Right cardiac atrium (tissue), 5 donors: ENCODE measurements at places on chromosomes 3 and 15. TPM values are rescaled to one million over a fixed set of nuclear protein-coding genes. Genes with fewer than 3 reads are reported as not detected.

C3orf38 gene
- polyA plus RNA-seq: 7.7 TPM

DNA sequence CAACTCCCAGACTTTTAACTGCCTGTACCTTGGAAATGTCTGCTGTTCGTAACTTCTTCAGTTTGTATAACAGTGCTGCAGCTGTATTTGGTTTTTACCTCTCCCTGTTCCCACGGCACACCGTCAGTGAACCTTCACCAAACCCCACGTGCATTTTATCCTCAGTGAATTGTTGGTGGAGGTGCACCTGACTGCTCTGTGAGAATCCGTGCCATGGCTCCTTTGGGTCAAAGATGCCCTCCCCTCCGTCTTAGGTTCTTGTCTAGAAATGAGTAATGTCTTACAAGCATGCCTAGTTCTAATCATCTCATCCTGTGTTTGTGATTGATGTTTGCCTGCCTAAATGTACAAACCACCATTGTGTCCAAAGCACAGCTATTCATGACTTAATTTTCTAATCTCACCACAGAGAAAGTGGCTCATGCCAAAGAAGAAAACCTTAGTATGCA is 28.2 kb downstream of the TPM1 start:
- no peak for DNase-seq

DNA sequence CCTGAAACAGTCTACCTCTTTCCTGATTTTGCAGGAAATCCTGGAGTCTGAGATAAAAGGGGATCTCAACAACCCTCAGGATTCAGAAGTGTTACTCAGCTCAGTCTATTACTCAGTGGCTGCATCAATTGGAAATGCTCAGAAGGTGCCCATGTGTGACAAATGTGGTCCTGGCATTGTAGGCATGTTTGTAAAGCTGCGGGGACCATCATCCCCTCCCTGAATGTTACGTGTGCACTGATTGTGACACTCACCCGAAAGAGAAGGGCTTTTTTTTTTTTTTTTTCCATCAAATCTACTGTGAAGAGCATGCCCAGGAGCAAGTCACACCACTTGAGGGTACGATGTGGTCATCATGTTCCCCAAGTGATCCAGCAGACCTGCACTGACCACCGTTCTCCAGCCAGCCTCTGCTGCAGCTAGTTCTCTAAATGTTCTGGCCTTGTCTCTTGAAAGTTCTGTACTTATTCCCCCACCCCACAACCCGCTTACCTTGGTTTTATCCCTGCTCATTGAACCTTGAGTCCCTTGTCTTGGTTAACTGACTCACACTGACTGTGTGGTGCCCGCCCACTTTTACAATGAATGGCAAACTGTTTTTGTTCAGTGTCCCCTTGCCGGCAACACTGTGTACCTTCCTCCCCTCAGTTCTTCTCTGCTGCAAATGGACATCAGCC is 19.8 kb downstream of the ST3GAL6 start:
- no peak for DNase-seq

GHSR gene
- not detected for polyA plus RNA-seq

CSTA gene
- 3.6 TPM for polyA plus RNA-seq

GRCh38 chr3:160748231-160748630 is 7.8 kb upstream of the PPM1L start:
- DNase-seq: peak; percentile 49

- DNase-seq: no peak
Measured at GRCh38 chr3:196163212-196163611, 48.0 kb downstream of the ZDHHC19 start.

FGD5 gene
- 8.6 TPM for polyA plus RNA-seq

CADPS gene
- 37.5 TPM for polyA plus RNA-seq

CDCP1 gene
- 0.09 TPM for polyA plus RNA-seq

DNA sequence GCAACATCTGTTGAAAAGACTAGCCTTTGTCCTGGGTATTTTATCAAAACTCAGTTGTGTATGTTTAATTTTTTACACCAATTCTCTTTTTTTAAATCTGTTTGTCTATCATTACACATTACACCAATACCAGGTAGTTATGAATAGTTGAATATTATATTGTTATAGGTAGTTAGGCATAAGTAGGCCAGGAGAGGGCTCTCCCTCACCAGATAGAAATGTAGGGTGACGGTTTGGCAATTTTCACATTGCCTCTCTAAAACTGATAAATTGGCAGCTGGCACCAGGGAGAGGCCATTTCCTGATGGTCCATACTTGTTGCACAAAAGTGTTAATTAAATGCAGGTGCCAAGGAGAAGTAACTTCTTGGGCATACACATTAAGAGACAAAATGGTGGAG is 483.1 kb upstream of the EPHA6 start:
- no peak for DNase-seq

- no peak for DNase-seq
Measured at GRCh38 chr15:85504749-85505676, 124.6 kb downstream of the AKAP13 start.

DNA sequence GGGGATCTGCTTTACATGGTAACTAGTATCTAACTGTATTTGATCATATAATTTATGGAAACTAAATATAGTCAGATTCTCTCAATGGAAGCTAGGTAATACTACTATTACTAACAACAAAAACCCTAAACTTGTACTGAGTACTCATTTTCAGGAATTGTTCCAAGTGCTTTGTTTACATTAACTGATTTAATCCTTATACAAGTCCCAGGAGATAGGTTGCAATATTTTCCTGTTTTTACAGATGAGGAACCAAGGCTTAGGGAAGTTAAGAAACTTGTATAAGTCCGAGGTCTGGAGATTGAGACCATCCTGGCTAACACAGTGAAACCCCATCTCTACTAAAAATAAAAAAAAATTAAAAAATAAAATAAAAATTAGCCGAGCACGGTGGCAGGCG is 7.5 kb upstream of the MTHFS start:
- no peak for DNase-seq

HSPBAP1 gene
- polyA plus RNA-seq: 5.6 TPM

DNA sequence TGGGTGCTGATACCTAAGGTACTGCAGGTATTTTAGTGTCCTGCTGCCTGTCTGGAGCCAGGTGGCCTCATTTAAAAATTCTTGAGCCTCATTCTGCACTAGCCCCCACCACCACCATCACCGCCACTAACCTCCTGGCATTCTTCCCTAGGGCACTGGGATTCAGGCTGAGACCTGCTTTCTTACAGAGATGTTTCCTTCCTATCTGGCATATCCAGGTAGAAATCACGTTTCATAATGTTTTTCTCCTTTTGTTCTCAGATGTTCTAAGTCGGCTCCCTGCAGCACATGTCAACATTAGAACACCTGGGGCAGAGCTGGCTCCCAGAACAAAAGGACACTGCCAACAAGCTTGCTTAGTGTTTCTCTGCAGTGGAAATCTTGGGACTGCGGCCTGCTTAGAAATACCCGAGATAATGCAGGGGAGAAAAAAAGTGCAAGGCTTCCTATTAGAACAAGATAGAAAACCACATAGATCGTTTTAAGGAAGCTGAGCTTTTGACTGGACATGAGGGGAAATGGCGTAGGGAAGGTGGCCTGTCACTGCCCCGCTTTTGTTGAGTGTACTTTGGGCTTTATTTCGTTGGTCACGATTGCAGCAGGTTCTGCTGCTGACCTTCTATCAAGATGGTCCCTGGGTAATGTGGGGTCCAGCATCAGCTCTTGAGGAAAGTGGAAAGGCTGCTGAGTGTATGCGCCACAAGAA is 59.6 kb upstream of the PPARG start:
- no peak for DNase-seq

- DNase-seq: peak; percentile 76
Measured at GRCh38 chr3:197031315-197032285, 2.0 kb upstream of the MELTF start.

GRAMD1C gene
- 0.38 TPM for polyA plus RNA-seq

DNA sequence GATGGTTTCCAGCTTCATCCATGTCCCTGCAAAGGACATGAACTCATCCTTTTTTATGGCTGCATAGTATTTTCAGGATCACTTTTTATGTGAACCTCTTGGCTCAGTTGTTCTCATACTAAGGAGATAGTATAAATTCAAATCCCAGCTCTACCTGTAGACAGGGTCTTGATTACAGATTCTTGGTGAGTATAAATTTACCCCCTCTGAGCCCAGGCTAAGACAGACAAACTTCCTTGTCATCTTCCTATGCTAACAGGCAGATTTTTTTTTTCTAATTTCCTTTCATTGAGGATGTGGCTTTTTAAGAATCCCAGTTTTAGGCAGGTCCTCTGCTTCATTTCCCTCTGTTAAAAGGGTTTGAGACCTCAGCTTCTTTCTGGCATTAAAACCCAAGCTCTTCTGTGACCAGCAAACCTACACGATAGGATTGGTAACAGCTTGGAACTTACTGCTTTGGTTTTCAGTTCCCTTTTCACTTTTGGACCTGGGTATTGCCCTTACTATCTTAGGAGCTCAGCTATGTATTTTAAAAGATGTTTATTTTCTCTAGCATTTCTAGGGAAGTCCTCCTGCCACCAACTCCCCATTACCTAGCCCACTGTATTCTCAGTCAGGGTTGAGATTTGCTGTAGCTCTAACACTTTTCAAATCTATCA is 72.5 kb downstream of the VPS8 start:
- DNase-seq: no peak

- no peak for DNase-seq
Measured at GRCh38 chr15:79315623-79316328, 4.9 kb downstream of the TMED3 start.

DNA sequence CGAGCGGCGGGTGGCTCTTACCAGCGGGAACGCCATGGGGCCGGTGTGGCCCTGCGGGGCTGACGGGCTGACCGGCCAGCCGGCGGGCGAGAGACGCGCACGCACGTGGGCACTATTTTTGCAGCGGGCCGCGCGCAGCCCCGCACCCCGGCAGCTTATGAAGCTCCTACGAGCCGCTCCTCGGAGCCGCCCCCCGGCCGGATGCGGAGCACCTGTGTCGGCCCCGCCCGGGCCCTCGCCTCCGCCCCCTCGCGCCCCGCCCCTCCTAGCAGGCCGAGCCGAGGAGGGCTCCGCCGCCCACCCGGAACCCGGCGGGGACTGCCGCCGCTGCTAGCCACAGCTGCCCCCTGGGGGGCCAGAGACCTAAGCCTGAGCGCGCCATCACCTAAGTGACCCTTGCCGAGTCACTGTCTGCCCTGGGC is 683 bp upstream of the CPEB1 start:
- DNase-seq: no peak

DNA sequence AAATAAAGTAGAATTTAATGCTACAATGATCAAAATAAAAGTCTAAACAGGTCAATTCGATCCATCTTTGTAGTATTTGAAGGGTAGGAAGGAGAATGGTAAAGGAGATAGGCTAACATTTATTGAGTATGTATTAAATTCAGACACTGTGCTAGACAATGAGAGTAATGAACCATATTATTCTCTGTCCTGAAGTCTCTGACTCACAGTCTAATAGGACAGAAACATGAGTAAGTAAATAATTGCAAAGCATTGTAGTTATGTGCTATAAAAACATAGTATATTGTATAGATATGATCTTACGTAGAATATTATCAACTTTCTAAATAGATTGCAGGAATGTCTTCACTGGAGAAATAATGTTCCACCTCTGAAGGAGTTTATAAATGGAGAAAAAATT is 64.5 kb downstream of the MDFIC2 start:
- no peak for DNase-seq

DNA sequence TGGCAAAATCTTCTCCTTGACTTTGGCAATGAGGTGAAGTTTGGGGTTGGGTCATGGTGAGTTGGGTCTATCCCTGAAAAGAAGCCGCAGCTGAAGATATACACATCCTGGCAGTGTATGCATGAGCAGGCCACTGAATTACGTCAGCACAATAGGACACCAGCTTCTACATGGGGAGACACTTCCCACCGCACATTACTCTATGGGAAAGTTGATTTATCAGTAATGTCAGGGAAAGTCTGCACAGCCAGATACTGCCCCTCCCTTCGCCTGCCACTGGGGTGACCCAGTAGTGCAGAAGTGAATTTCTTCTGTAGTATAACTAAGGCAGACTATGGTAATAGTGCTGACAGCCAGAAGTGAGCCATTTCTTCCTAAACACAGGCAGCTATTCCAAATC is 245.0 kb downstream of the NTRK3 start:
- no peak for DNase-seq

GPR15 gene
- not detected for polyA plus RNA-seq

SLC28A2 gene
- not detected for polyA plus RNA-seq

DNA sequence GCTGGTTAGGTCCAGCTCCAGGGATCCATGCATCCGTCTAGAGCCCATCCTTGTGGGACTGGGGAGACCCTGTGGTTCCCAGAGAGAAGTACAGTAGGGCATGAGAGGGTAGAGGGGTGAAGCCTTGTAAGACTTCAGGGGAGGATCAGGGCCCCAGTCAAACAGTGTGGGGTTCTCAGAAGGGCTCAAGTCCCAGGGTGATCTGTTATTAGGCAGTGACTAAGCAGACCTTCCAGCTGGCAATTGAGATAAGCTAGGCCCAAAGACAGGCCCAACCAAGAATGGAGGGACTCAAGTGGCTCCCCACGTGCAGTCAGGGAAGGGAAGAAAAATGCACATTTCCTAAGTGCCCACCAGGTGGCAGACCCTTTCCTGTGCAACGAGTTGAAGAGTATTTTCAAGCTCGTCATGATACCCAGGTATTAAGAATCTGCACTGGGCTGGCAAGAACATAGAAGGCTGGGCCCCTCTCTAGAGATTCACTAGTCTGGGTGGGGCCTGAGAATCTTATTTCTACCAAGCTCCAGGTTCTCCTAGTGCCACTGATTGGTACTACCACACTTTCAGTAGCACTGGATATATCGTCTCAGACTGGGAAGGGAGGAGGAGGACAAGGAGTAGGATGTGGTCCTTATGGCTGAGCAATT is 240.8 kb downstream of the NR1D2 start:
- DNase-seq: peak; percentile 46

CERS3 gene
- 0.02 TPM for polyA plus RNA-seq

DNA sequence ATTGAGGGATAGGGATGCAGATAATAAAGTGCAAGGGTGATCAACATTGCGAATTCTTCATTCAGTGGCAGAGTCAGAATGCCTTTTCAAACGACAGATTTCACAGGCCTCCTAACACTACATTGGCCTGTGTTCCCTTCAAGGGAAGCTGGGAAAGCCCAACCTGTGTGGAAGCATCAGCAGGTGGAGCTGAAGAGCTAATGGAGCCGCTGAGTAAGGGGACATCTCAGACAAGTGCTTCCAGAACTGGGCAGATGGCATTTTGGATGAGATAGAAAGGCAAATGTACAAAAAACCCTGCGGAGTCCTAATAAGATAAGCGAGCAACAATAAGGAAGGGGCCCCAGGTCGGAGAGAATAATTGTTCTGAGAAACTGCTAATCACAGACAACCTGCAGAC is 8.5 kb upstream of the SLC24A5 start:
- no peak for DNase-seq

- DNase-seq: no peak
Measured at GRCh38 chr15:69992348-69992747, 105.4 kb downstream of the TLE3 start.

- no peak for DNase-seq
Measured at GRCh38 chr3:60010781-60011180, 961.0 kb upstream of the CFAP20DC start.

- no peak for DNase-seq
Measured at GRCh38 chr15:52668133-52668532, 11.1 kb downstream of the ATOSA start.

- DNase-seq: no peak
Measured at GRCh38 chr3:36777424-36778218, 13.3 kb upstream of the DCLK3 start.

WDR93 gene
- 0.05 TPM for polyA plus RNA-seq
